ENCODE measurements at places on chromosomes 12 and 14. TPM values are rescaled to one million over a fixed set of nuclear protein-coding genes. Genes with fewer than 3 reads are reported as not detected.
A peak's percentile ranks its signal among the peaks of the same experiment; 100 is the strongest.

DNA sequence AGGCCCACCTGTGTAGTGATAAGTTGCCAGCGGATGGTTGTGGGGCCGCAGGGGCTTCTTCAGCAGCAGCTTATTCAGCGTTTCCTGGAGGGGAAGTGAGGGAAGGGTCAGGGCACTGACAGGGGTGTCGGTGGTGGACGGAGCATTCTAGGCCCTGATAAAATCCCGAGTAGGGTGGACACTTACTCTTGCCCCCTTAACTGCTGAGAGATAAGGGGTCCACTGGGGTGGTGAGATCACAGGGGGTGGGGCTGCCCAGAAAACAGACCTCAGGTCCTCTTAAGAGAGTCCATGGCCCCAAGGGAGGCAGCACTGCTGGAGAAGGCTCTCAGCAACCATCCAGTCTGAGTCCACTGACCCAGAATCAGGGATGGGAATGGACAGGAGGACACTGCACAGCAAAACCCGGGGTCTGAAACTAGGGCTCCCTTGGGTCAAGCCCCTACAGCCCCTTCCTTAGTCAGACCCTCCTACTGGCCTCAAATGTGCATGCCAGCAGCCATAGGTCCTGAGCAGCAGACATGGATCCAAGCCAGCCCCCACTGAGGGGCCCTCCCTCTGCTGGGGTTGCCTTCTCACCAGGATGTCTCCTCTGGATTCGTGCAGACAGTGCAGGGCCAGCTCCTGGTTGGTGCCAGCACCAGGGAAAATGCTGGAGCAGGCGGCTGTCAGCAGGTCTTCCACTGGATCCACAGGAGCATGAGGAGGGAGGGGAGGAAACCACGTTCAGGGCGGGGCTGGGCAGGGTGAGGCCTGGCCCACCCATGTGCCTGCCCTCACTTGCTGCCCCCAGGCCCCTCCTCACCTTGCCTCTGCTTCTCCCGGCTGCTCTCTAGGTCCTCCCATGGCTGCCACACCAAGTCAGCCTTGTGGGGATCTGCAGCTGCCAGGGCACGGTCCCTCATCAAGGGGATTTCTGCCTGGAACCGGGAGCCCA, 12.1 kb upstream of the PNMA1 start:
- DNase-seq, result no peak
- H3K4me3 ChIP-seq, result no peak overlapping the region
- H3K36me3 ChIP-seq, result peaks cover 38% of the 10 kb centered on the region
- peaks cover 57% of the 10 kb centered on the region for H3K4me1 ChIP-seq

DNA sequence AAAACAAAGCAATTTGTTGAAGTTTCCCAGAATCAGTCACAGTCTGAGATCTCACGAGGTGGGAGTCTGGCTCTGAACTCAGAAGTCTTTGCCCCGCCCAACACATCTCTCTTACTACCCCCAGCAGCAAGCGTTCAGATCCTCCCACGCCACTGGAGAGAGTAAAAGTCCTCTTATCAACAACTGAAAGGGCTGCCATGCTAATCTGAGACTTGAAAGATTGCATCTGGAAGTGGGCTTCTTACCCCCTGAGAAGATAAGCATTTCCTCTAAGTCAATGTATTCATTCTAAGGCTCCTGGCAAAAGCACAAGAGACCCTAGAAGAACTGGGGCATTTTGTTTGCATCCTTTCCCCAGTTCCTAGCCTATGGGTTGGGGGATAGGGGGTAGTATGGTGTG, 34.1 kb upstream of the STON2 start:
- H3K36me3 ChIP-seq, result no peaks in the 10 kb centered on the region
- H3K4me3 ChIP-seq, result no peak overlapping the region
- peaks cover 36% of the 10 kb centered on the region for H3K27me3 ChIP-seq
- no peak overlapping the region for H3K27ac ChIP-seq
- DNase-seq, result no peak

- no peak overlapping the region for H3K4me3 ChIP-seq
- no peaks in the 10 kb centered on the region for H3K4me1 ChIP-seq
- no peak overlapping the region for H3K27ac ChIP-seq
- no peaks in the 10 kb centered on the region for H3K36me3 ChIP-seq
- no peak for DNase-seq
Observed at GRCh38 chr12:67599691-67600090, 48.9 kb upstream of the DYRK2 start.

DNA sequence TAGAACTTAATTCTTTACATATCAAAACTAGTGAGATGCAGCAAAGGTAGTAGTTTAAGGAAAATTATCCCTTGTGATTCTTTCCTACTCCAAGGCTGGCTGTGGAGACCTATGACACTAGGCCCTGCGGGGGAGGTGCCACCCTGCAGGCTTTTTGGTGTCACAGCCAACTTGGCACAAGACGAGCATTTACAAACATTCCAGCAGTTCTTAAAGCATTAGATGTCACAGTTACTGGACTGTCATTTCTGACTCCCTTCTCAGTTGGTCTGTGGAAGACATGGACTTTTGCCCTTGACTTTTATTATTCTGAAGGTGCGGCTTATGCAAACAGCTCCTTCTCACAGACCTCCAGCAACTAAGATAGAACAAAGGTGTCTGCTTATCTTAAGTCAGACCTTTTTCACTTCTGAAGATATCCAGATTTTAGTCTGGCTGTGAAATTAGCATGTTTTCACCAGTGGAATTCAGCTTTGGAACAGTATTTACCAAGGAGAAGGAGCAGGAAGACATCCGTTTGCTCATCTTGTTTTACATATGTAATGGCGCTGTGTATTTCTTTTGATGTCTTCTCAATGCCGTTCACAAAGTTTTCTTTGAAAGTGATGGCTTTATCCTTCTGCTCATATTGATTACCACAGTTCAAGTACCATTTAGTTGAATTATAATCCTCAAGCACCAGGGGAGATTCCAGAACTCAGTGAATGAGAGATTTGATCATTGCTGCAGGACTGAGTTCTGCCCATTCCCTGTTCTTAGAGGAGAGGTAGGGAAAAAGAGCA, 17.9 kb downstream of the SRGAP1 start:
- no peak overlapping the region for H3K4me3 ChIP-seq
- H3K4me1 ChIP-seq, result peaks cover 5% of the 10 kb centered on the region
- no peaks in the 10 kb centered on the region for H3K27me3 ChIP-seq
- DNase-seq, result peak; percentile 19
- no peak overlapping the region for H3K27ac ChIP-seq
- no peaks in the 10 kb centered on the region for H3K36me3 ChIP-seq

- peaks cover 2% of the 10 kb centered on the region for H3K27me3 ChIP-seq
- H3K36me3 ChIP-seq, result peaks cover 5% of the 10 kb centered on the region
- DNase-seq, result peak; percentile 6
- H3K4me1 ChIP-seq, result peaks cover 13% of the 10 kb centered on the region
- no peak overlapping the region for H3K27ac ChIP-seq
- H3K4me3 ChIP-seq, result no peak overlapping the region
Observed at GRCh38 chr12:32756476-32757066, 874 bp upstream of the YARS2 start.

GRCh38 chr14:101226265-101226602, 322.7 kb upstream of the RTL1 start:
- H3K4me1 ChIP-seq, result no peaks in the 10 kb centered on the region
- peaks cover 2% of the 10 kb centered on the region for H3K27me3 ChIP-seq
- no peak overlapping the region for H3K27ac ChIP-seq
- no peak overlapping the region for H3K4me3 ChIP-seq

DNA sequence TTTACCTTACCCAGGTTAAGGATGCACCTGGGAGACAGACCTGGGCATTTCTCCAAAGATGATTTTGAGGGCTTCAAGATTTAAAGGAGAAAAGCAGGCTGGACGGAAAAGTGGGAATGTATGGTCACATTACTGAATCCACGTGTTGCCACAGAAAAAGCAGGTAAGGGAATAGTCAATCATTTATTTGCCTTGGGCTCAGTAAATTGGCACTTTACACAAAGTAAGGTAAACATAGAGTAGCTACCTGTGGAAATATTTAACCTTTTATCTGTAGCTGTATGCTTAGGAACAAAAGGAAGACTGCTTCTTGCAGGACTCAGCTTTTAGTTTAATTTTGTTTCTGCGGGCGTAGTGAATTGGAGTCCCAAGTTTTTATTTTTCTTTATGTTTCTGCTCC, 153.3 kb downstream of the SLCO1B3 start:
- H3K4me3 ChIP-seq, result no peak overlapping the region
- H3K36me3 ChIP-seq, result no peaks in the 10 kb centered on the region
- DNase-seq, result no peak

- H3K27me3 ChIP-seq, result no peaks in the 10 kb centered on the region
- H3K4me1 ChIP-seq, result no peaks in the 10 kb centered on the region
- no peak overlapping the region for H3K4me3 ChIP-seq
- no peaks in the 10 kb centered on the region for H3K36me3 ChIP-seq
- no peak for DNase-seq
Observed at GRCh38 chr14:79077096-79077495, 906.9 kb downstream of the NRXN3 start.

DNA sequence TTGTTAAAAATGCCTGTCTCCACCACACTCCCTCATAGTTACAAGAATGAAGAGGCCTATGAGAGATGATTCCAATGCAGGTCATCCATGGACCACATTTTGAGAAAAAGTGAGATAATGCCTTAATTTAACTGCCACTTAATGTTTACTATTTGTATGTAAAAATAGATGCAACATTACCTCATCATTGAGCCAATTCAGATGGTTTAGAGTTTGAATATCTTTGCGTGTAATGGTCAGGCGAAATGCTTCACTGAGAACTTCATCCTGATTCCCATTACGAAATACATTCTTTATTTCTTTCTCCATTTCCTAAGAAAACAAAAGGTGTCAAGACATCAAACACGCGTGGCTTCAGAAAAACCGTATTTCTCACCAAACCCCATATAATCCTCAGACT, 42.3 kb downstream of the SENP1 start:
- H3K4me1 ChIP-seq, result no peaks in the 10 kb centered on the region
- no peak overlapping the region for H3K27ac ChIP-seq
- H3K27me3 ChIP-seq, result no peaks in the 10 kb centered on the region

GRCh38 chr14:22289570-22289969, 299.5 kb downstream of the DAD1 start:
- no peaks in the 10 kb centered on the region for H3K27me3 ChIP-seq
- H3K36me3 ChIP-seq, result no peaks in the 10 kb centered on the region
- DNase-seq, result no peak

- no peaks in the 10 kb centered on the region for H3K36me3 ChIP-seq
- no peaks in the 10 kb centered on the region for H3K4me1 ChIP-seq
- no peak for DNase-seq
- no peak overlapping the region for H3K27ac ChIP-seq
Observed at GRCh38 chr14:42057111-42057510, 450.4 kb downstream of the LRFN5 start.

GRCh38 chr14:56210571-56210970, 92.4 kb downstream of the PELI2 start:
- no peaks in the 10 kb centered on the region for H3K27me3 ChIP-seq
- H3K27ac ChIP-seq, result no peak overlapping the region
- no peak overlapping the region for H3K4me3 ChIP-seq
- peaks cover 8% of the 10 kb centered on the region for H3K4me1 ChIP-seq
- DNase-seq, result no peak

GRCh38 chr14:21059842-21060613, 2.4 kb downstream of the RNASE8 start:
- H3K36me3 ChIP-seq, result no peaks in the 10 kb centered on the region
- H3K27ac ChIP-seq, result no peak overlapping the region
- peaks cover 12% of the 10 kb centered on the region for H3K27me3 ChIP-seq
- H3K4me1 ChIP-seq, result no peaks in the 10 kb centered on the region

DNA sequence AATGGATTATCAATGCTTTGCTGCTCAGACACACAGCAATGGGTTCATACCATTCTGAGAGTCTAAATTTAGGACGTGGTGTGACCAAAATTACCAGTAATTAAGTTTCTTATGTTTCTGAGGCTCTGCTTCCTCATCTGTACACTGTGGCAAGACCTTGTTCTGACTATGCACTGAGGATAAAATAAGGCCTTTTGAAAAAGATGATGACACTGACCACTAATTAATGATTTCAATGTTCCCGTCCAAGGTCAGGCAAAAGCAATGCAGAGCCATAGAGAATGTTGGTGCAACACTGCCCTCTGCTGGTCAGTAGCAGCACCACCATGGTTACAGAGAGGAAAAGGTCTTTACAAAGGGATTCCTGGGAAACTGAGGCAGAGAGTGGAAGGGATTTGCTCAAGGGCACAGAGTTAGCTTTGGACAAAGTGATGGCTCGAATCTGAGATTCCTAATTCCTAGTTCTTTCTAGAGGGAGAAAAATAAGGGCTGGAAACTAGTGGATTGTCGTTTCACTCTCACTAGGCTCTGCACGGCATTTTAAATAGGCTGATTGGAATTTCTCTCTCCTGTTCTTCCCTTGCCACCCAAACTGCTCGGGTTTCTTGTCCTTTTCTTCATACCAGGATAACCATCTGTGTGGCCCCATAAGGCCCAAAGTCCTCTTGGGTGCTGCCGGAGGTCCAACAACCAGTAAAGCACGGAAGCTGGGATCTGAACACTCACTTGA, 22.3 kb upstream of the P2RX7 start:
- H3K27me3 ChIP-seq, result no peaks in the 10 kb centered on the region
- peak; percentile 63 for DNase-seq
- no peak overlapping the region for H3K4me3 ChIP-seq
- no peak overlapping the region for H3K27ac ChIP-seq
- no peaks in the 10 kb centered on the region for H3K4me1 ChIP-seq

DNA sequence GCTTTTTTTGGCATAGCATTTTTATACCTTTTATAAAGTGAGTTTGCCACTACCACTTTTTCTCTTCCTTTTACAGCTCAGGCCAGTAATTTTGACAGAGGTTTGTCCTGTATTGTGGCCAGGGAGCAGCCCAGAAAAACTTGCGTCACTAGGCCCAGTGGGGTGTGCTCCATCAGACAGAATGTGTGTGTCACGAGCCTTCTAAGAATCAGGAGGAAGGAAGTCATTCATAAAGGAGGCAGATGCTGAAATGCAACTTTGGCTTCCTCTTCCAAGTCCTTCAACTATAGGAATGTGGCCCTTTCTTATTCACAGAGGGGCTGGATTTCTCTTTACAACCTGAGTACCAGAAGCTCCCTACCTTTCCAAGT, 10.1 kb upstream of the RAB35 start:
- no peak overlapping the region for H3K4me3 ChIP-seq
- peak overlapping the region; percentile 57 for H3K27ac ChIP-seq
- peaks cover 23% of the 10 kb centered on the region for H3K4me1 ChIP-seq
- no peaks in the 10 kb centered on the region for H3K27me3 ChIP-seq
- DNase-seq, result peak; percentile 85

- H3K4me1 ChIP-seq, result peaks cover 51% of the 10 kb centered on the region
- no peaks in the 10 kb centered on the region for H3K27me3 ChIP-seq
- DNase-seq, result peak; percentile 16
- peak overlapping the region; percentile 21 for H3K27ac ChIP-seq
- H3K4me3 ChIP-seq, result no peak overlapping the region
- H3K36me3 ChIP-seq, result no peaks in the 10 kb centered on the region
Observed at GRCh38 chr12:124653169-124653931, 85.9 kb upstream of the NCOR2 start.

DNA sequence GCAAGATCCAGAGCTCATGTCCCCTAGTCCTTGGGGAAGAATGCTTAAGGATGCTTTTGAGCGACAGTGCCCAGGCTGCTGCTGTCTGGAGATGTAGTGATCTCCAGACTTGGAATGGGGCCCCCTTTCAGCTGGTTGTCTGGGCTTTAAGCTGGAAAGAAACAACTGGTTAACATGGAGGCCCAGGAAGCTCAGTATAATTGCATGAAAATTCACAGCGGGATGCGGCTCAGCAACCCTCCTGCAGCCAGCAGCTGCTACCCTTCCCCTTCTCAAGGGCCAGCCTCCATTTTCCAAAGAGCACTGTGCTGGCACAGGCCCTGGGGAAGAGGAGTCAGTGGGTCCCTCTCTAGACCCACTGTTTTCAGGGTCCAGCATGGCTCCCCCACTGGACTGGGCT, 26.3 kb downstream of the RAB35 start:
- no peak overlapping the region for H3K27ac ChIP-seq
- no peak overlapping the region for H3K4me3 ChIP-seq
- DNase-seq, result no peak

Gene ADGRD1
- polyA plus RNA-seq, result 0.07 TPM

Gene KRT83
- polyA plus RNA-seq, result not detected

Gene TAS2R50
- polyA plus RNA-seq, result not detected

Gene TSHR
- polyA plus RNA-seq, result not detected

Gene NELL2
- polyA plus RNA-seq, result 0.11 TPM

Gene TUNAR
- polyA plus RNA-seq, result not detected

Gene ABHD4
- polyA plus RNA-seq, result 50.7 TPM

Gene SLC6A15
- polyA plus RNA-seq, result not detected

All from endothelial cell of umbilical vein (primary cell).